ENCODE measurements at places on chromosomes 6 and 20.
A peak's percentile ranks its signal among the peaks of the same experiment; 100 is the strongest.

- no peak for DNase-seq
These were observed 6.0 kb downstream of the SCUBE3 start for GRCh38 chr6:35219683-35220326.

- DNase-seq: no peak
These were observed 5.4 kb downstream of the ENPP4 start for GRCh38 chr6:46135176-46135575.

DNA sequence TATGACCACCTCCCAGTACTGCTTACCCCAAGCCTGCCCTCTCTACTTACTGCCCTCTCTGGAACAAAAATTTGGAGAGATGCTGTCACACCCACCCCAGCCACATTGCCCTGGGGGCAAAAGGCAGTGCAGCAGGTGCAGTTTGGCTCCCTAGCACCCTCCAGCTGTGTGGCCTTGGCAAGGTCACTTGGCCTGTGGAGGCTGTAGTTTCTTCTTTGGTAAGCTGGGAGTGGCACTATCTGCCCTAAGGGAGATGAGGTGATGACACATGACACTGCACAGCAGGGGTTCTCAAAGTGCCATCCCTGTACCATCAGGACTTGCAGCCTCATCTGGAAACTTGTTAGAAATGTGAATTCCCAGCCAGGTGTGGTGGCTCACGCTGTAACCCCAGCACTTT, 44.8 kb downstream of the TAF8 start:
- no peak for DNase-seq

GRCh38 chr6:35018182-35018519, 123.0 kb downstream of the TCP11 start:
- DNase-seq: no peak

GRCh38 chr6:5765141-5765760, 241.5 kb downstream of the NRN1 start:
- DNase-seq: no peak

DNA sequence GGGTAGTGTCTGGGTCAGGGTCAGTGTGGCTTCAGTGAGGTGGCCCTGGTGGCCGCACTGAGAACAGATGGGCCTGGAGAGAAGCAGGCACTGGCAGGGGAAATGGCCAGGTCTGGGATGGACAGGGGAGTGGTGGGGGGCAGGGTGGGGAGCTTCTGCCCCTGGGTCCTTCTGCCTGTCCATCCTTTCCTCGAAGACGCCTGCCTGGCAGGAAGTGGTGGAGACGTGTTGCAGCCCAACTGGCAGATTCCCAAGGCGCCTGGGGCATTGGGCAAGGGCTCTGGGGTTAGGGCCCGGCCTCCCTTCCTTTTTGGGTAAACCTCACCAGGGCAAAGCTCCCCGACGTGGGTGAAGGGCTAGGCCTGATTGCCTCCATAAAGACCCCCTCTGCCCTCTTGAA, 10.4 kb downstream of the SRC start:
- no peak for DNase-seq

GRCh38 chr6:24064106-24064505, 61.9 kb upstream of the NRSN1 start:
- DNase-seq: no peak

DNA sequence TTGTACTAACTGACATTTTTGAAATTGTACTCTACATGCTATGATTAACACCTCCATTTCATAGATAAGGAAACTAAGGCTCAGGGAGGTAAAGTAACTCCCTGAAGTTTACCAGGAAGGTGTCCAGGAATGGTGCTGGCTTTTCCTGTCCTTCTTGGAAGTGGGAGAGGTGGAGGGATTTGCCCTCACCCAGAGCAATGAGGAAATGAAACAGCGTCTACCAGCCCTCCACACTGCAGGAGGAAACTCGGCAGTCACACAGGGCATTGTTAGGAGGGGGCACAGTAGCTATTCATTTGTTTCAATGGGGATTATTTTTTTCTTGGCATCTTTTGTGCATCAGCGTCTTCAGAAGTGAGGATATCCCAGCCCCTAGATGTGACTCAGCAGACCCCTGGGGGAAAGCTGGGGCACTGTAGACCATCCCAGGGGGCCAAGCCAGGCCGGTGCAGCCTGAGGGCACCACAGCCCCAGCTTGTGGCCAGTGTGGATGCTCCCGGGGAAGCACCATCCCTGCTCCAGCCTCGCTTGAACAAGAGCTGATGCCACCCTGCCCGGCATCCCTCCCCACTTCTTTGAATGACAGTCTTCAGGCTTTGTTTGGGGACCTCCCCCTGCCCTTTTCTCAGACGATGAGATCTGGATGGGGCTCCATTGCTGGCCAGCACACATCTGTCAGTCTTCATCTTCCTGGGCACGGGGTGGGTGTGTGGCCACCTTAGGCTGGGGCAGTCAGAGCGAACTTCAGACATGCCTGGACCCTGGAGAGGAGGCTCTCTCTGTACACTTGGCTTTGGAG, 224.4 kb upstream of the PMEPA1 start:
- DNase-seq: no peak

- no peak for DNase-seq
These were observed 84.3 kb upstream of the NRN1 start for GRCh38 chr6:6090861-6091607.

- DNase-seq: no peak
These were observed 86.3 kb upstream of the CARMIL1 start for GRCh38 chr6:25192590-25193459.

DNA sequence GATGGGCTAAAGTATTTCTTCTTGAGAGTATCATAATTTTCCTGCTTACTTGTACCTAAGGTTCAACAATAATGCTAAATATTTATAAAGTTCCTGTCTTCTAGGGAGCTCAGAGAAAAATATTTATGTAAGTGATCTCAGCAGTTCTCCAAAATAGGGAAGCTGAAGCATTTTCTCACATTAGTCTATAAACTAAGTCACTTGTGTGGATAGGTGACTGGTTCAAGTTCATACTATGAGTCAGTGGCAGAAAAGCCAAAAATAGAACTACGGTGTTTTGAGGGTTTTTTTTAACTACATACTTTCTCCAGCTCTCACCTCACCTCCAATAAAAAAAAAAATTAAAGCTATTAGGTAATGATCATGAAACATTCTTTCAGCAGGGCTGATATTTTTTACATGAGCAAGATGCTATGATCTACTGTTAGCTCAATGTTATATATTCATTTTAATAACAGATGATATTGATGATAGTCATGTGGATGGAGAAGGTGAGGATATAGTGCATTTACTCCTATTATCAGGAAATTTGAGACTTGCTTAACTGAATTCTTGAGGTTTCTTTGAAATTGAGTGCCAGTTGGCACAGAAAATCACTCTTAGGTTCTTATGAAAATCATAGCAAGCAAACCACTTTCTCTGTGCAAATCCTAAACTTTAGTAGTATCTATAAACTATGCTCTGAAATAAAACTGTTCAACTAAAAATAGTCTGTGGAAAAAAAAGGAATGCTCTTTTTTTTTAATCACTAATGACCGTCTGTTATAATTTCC, 4.1 kb upstream of the MOXD1 start:
- DNase-seq: no peak

DNA sequence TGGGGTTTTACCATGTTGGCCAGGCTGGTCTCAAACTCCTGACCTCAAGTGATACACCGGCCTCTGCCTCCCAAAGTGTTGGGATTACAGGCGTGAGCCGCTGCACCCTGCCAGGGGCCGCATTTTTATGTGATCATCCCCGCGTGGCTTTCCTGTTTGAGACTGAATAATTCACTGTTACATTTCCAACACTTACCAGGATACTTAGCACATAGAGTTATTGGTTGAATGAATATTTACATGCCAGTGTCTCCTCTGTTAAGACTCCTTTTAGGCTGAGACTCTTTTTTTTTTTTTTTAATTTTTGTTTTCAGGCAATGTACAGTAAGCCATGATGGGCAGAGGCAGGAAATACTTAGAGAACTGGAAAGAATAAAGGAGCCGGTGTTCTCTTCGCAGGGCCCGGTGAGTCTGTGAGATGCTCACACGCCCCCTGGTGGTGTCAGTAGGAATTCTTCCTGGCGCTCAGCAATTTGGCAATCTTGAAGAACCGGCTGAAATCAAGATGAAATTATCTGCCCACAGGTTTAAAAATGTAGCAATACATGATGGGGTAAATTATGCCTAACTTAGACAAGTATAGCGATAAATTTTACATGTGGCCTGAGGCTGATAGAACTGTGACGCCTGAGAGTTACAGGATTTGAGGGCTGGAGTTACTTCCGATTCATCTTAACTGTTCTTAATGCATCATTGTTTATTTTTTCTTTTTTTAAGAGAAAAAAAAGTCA, 7.6 kb upstream of the RNF114 start:
- DNase-seq: peak; percentile 54

GRCh38 chr6:147067184-147067583, 137.0 kb upstream of the STXBP5 start:
- no peak for DNase-seq

GRCh38 chr6:151021896-151022295, 156.4 kb downstream of the MTHFD1L start:
- DNase-seq: no peak

DNA sequence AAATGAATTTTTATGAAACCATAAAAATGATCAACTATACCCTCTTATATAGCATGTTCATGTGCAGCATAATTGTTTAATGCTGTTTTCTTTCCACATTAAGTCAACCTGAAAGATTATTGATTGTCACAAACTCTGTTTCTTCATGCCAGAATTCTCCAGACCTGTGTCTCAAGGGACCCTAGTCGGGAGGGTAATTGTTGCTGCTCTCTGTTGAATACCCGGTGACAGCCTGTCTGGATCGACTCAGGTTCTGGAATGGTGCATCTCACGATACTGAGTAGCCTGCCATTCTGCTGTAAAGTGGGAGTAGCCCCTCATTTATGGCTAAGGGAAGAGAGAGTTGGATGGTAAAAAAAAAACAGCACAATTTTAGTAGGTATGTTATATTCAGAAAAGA, 449.9 kb upstream of the SOX4 start:
- no peak for DNase-seq

- no peak for DNase-seq
These were observed 8.2 kb upstream of the STMND1 start for GRCh38 chr6:17093686-17094085.

Measured in stimulated activated CD8-positive, alpha-beta memory T cell treated with anti-CD3 and anti-CD28 coated beads, Interleukin-2, amount 100 ng/mL, for 1 hour (primary cell).